Activated CD4-positive, alpha-beta memory T cell treated with anti-CD3 and anti-CD28 coated beads for 36 hours (primary cell): ENCODE measurements at places on chromosomes 4 and X. TPM values are rescaled to one million over a fixed set of nuclear protein-coding genes. Genes with fewer than 3 reads are reported as not detected.

Gene VGLL1
- not detected for total RNA-seq

Gene ATP8A1
- total RNA-seq = 24.0 TPM

Gene CFAP47
- not detected for total RNA-seq

Gene BMX
- total RNA-seq = not detected

Gene CLDN34
- total RNA-seq = not detected

Gene SHROOM4
- not detected for total RNA-seq

Gene IL21
- total RNA-seq = 67.0 TPM

Gene FRMPD4
- total RNA-seq = not detected

Gene IQSEC2
- 0.74 TPM for total RNA-seq

Gene DMRTC1
- total RNA-seq = not detected

Gene MAMLD1
- total RNA-seq = 2.2 TPM

Gene IDUA
- total RNA-seq = 9.0 TPM

Gene HEPH
- total RNA-seq = not detected

Gene RTL9
- total RNA-seq = not detected

Gene PABPC4L
- not detected for total RNA-seq

Gene NRK
- not detected for total RNA-seq

Gene GAGE12E
- total RNA-seq = not detected

Gene GATA1
- total RNA-seq = not detected

Gene LRCH2
- total RNA-seq = not detected

Gene CENPVL1
- not detected for total RNA-seq

Gene CT45A3
- total RNA-seq = not detected

Gene RAB40A
- total RNA-seq = not detected

Gene DIPK2B
- total RNA-seq = not detected

Gene FAM47A
- total RNA-seq = not detected

Gene FOXP3
- 23.1 TPM for total RNA-seq

Gene UCP1
- not detected for total RNA-seq

Gene CXXC4
- total RNA-seq = not detected

Gene MXRA5
- total RNA-seq = not detected

Gene ATP1B4
- total RNA-seq = not detected

Gene PIR
- 3.1 TPM for total RNA-seq

Gene CNKSR2
- total RNA-seq = 3.6 TPM

Gene RPS6KA6
- 0.17 TPM for total RNA-seq

Gene BOD1L1
- total RNA-seq = 31.2 TPM

Gene SAGE1
- not detected for total RNA-seq

Gene CENPVL3
- 0.19 TPM for total RNA-seq

Gene LRIT3
- 0.10 TPM for total RNA-seq

Gene MAGEC3
- not detected for total RNA-seq

Gene TMEM156
- 28.0 TPM for total RNA-seq

Gene MAGEC2
- not detected for total RNA-seq

Gene NXF2B
- total RNA-seq = not detected

Gene CXorf49
- not detected for total RNA-seq

Gene LRAT
- total RNA-seq = not detected

Gene ABCE1
- 138 TPM for total RNA-seq

Gene SOX3
- not detected for total RNA-seq

Gene SORCS2
- 0.07 TPM for total RNA-seq

Gene TLR6
- 1.4 TPM for total RNA-seq

Gene CT45A1
- not detected for total RNA-seq

Gene AFM
- not detected for total RNA-seq

Gene GRXCR1
- total RNA-seq = not detected

Gene HCCS
- 23.5 TPM for total RNA-seq

Gene MAGEA11
- total RNA-seq = not detected
